ENCODE measurements at places on chromosomes 7 and 10.
A peak's percentile ranks its signal among the peaks of the same experiment; 100 is the strongest.

GRCh38 chr10:121900443-121901174 is 27.2 kb downstream of the ATE1 start:
- DNase-seq, result peak; percentile 59

DNA sequence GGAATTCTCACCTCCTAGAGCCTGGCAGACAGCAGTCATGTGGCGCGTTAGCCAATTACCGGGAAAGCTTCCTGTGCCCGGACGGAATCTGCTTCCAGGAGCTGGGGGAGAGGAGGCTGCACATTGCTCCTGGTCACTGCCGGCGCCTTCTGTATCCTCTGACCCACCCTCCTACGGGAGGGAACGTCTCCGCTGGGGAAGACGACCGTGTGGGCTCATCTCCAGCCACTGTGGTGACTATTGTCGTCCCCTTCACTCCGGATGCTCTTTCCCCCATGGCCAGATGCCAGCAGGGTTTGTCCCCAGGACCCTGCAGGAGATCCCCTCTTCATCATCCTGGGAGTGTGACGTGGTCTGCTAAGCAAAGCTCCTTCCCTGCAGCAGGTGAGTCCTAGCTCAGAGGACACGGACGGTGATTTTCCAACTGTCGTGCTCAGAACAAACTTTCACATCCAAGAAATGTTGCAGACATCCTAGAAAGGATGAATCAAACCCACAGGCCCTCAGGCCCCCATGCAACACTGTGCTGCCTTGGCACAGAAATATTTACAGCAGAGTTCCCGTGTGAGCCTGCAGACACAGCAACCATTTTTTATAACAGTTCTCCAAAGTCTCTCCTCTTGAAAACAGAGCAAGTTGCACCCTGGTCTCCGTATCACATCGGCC is 29.6 kb upstream of the FAM20C start:
- DNase-seq, result no peak

DNA sequence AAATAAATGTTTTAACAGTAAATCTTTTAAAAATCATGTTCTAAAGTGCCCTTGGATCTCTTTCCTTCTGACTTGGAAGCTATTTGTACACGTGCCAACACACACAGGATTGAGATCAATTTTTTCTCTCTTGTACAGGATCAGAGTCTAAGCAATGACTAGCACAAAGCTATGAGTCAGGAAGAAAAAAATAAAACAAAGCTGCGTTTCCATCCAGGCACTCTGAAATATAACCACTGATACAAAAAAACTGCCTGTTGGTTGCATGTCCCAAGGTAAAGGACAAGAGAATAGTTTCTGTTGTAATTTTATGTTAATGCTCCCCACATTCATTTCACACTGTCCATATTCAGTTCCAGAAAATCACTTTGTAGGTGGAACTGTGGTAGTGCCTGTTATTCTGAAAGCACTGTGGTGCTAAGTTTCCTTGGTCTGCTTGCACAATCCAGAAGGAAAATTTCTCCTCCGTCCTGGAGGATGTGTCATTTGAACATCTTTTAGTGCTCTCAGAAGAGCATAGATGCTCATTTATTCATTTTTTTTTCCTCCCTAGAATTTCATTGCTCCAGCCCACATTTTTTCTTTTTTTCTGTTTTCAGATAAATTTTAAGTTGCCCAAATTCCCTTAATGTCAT is 113.4 kb downstream of the PLXDC2 start:
- peak; percentile 86 for DNase-seq

DNA sequence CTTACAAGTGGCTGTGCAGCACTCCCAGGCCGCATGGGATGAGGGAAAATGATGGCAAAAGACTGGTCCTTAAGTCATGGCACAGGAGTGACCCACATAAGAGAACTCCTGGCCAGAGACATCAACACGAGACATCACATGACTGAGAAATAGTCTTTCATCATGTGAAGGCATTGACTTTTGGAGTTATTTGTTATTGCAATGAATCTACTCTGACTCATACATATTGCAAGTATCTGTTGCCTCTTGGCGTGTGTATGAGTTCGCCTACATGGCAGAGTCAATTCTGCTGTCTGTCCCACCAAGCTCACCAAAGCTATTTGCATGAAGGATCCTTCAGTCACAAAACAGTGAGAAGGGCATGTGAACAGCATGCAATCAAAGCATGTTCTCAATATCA is 59.7 kb upstream of the HABP2 start:
- peak; percentile 77 for DNase-seq

DNA sequence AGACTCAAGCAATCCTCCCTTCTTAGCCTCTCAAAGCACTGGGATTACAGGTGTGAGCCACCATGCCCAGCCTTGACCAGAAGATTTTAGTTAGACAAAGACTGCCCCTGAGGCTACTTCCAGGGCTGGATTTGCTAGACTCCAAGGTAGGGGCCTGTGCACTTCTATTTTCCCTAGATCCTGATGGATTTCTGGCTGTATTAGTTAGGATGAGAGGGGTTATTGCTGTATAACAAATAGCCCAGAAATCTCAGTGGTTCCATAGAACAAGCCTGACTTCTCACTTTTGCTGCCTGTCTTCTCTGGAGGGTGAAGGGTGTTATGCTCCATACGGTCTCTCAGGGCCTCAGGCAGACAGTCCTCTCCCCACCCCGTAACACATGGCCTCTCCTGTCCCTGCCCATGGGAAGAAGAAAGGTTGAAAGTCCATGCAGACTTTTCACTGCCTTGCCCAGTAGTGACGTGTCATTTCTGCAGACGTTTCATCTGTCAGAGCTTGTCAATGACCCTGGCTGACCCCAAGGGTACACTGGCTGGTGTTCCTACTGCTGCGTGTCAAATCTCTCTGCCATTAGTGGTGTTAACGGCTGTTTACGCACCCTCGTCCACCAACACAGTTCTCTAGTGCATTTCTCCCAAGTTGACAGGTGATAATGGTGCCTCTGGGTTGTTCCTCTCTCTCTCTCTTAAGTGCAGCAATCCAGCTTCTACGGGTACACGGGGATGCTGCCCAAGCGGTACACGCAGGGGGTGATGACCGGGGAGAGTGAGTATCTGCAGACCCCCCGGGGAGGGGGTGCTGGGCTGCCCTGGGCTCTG is 11.6 kb downstream of the SLC29A4 start:
- DNase-seq, result no peak

DNA sequence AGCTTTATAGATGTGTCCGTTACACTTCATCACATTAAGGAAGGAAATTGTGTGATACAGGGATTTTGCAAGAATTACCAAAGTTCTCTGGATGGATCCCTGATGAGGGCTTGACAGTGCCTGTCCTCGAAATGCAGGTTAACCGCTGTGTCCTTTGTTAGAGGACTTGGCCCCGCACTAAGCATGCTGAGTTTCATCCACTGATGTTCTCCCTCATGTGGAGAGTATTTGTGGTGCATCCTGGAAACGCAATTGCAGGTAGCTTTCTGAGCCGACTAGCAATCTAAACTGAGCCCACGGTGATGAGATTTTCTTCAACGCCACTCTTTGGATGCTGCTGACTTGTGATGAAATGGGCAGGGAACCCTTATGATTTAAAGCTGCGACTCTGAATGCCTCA is 71.9 kb upstream of the STK17A start:
- DNase-seq, result no peak

DNA sequence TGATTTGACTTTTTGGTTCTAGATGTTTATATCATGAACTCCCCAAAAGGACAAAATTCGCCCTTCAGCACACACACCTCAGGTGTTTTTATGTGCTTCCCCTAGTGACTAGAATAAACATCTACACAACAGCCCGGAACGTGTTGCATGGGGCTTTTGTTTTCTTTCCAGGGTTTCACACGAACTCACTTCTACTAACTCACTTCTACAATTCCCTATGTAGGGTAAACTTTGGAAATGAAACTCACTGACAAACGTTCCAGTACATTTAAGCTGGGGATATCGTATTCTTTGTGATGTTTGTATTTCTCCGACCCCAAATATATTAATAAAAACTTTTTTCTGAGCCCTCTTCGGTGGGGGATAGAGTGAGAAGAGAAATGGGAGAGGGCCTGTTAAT is 1.4 kb downstream of the TRA2A start:
- DNase-seq, result peak; percentile 22

DNA sequence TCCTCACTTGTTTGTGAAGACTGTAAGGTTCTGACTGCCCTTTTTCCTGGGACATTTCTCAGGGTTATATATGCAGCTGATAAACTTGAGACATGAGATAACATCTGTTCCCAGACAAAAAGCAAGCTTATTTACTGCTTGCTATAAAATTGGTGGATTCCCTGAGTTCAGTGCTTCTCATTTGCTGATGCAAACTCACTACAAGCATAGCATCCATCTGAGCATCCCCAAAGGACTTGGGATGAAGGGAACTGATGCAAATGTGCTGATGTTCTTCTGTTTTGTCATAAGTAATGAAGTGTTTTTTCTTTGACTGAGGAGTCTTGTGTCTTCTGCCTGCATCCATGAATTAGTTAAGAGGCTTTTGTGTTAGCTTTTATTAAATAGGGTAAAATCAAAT is 183.2 kb downstream of the ADK start:
- DNase-seq, result peak; percentile 16

GRCh38 chr10:10786109-10787090 is 231.3 kb upstream of the CELF2 start:
- DNase-seq, result peak; percentile 70

- DNase-seq, result peak; percentile 94
Measured at GRCh38 chr7:66050990-66051448, 24.6 kb upstream of the ASL start.

- DNase-seq, result peak; percentile 8
Measured at GRCh38 chr10:16105082-16105481, 244.8 kb upstream of the MINDY3 start.

- no peak for DNase-seq
Measured at GRCh38 chr7:37033141-37033540, 308.8 kb upstream of the AOAH start.

GRCh38 chr10:18164748-18165361 is 24.6 kb downstream of the CACNB2 start:
- peak; percentile 91 for DNase-seq

DNA sequence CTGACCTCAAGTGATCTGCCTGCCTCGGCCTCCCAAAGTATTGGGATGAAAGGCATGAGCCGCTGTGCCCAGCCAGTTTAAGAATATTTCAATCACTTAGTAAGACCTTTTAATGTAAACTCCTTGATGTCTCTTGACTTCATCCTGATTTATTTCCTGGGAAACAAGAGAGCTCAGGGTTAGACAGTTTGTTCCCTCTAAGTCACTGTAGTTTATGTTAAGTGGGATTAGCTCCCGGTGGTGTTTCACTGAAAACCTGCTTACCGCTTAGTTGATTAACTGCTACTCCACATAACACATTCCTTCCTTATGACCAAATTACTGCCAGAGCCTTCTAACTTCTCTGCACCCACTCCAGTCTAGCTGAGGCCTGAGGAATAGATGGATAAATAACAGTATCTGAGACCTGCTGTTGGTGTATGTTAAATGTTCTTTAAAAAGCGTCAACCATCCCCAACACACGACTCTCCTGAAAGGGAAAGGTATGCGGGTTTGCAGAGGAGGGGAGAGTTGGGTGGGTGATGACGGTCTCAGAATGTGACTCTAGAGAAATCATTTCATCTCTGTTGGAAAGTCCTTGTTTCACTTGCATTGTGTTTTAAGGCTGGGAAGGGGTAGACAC is 48.7 kb downstream of the CREB3L2 start:
- DNase-seq, result peak; percentile 92

- DNase-seq, result peak; percentile 37
Measured at GRCh38 chr10:77555591-77556212, 81.9 kb downstream of the KCNMA1 start.

GRCh38 chr7:118644346-118644745 is 419.8 kb downstream of the ANKRD7 start:
- no peak for DNase-seq

GRCh38 chr10:30639946-30640786 is 10.6 kb upstream of the LYZL2 start:
- DNase-seq, result peak; percentile 71

GRCh38 chr10:131897297-131897899 is 3.4 kb upstream of the PPP2R2D start:
- DNase-seq, result no peak

- DNase-seq, result no peak
Measured at GRCh38 chr10:32943854-32944661, 14.0 kb downstream of the ITGB1 start.

GRCh38 chr10:398954-399353 is 263.7 kb downstream of the ZMYND11 start:
- no peak for DNase-seq

- DNase-seq, result no peak
Measured at GRCh38 chr7:97218767-97219166, 101.3 kb downstream of the SDHAF3 start.

GRCh38 chr10:12006671-12007070 is 35.9 kb downstream of the UPF2 start:
- no peak for DNase-seq

DNA sequence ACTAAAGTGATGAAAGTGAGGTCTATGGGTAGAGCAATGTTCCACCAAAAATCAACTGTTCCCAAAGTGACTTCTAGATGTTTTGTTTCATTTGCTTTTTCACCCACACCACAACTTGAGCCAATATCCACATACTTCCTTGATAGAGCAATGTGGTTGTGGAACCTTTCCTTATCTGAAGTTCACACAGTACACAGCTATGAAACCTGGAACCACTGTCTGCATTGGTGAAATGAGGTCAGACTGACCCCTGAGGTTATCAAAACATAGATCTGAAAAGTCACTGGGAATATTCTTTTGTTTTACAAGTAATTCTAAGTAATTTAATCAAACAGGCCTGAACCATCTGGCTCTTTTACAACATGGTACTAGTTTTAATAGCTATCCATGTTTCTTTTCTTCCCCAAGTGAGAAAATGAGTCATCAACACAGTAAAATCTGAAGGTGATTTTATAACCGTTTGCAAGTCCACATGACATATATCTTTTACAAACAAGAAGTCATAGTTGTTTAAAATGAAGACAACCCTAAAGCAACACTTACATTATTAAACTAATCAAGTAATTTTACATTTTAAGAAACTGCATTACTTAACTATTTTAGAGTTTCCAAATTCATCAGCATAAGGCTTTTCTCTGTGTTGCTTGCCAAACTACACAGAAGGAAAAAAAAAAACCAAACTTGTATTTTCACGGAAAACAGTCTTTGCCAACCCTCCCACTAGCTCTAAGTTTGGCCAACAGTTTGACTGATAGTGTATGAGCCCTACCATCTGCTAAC is 80.3 kb downstream of the LRRC17 start:
- peak; percentile 61 for DNase-seq

GRCh38 chr7:6057316-6058129 is 26.3 kb downstream of the ANKRD61 start:
- DNase-seq, result peak; percentile 6

- no peak for DNase-seq
Measured at GRCh38 chr10:12795315-12796110, 206.0 kb downstream of the CCDC3 start.

GRCh38 chr7:3174515-3175284 is 126.4 kb upstream of the SDK1 start:
- DNase-seq, result no peak

- no peak for DNase-seq
Measured at GRCh38 chr10:48480397-48481374, 124.2 kb downstream of the ARHGAP22 start.

DNA sequence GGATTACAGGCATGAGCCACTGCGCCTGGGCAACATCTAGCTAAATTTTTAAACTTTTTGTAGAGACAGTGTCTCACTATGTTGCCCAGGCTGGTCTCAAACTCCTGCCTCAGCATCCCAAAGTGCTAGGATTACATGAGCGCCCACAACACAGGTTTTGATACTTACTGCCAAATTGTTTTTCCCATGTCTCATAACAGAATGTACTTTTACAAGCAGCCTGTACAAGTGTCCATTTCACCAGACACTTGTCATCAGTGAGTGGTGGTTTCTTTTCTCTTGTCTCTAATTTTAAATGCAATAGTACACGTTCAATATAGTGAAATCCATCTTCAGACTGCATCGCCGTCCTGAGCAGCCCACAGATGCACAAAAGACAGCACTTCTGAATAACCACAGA is 116.4 kb upstream of the LYZL2 start:
- no peak for DNase-seq

- no peak for DNase-seq
Measured at GRCh38 chr7:157740251-157740798, 403.5 kb downstream of the DNAJB6 start.
